ENCODE measurements at places on chromosomes 5 and 9. TPM values are rescaled to one million over a fixed set of nuclear protein-coding genes. Genes with fewer than 3 reads are reported as not detected.
A peak's percentile ranks its signal among the peaks of the same experiment; 100 is the strongest.

GRCh38 chr9:93699650-93700049 lies 123.3 kb downstream of the PHF2 start:
- H3K36me3 ChIP-seq = no peaks in the 10 kb centered on the region
- no peak overlapping the region for H3K27ac ChIP-seq
- DNase-seq = no peak
- no peak overlapping the region for H3K4me3 ChIP-seq

DNA sequence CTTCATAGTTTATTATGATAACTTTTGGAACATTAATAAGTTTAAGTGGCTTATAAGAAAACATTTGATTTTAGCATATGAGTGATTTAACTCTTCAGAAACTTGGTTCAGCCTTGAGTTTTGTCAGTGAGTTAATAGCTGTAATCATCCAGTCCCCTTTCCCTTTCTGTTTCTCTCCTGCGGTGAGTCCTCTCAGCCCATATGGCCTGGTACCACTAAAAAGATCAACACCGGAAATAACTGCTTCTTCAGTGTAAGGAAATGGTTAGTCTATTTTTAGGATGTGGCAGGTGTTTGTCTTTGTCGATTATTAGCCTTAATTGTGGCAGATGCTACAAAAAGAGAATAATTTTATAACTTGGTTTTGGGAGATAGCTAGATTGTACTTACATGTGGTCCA lies 120.2 kb upstream of the GRHPR start:
- no peaks in the 10 kb centered on the region for H3K27me3 ChIP-seq
- no peak for DNase-seq
- H3K27ac ChIP-seq = no peak overlapping the region
- H3K36me3 ChIP-seq = peaks cover 1% of the 10 kb centered on the region

- H3K27ac ChIP-seq = no peak overlapping the region
- H3K27me3 ChIP-seq = peaks cover 24% of the 10 kb centered on the region
- no peak overlapping the region for H3K4me3 ChIP-seq
These were observed 27.2 kb downstream of the GGTA1 start for GRCh38 chr9:121472446-121472845.

The PCDHB10 gene
- total RNA-seq = 0.77 TPM

The PLCXD3 gene
- 1.3 TPM for total RNA-seq

DNA sequence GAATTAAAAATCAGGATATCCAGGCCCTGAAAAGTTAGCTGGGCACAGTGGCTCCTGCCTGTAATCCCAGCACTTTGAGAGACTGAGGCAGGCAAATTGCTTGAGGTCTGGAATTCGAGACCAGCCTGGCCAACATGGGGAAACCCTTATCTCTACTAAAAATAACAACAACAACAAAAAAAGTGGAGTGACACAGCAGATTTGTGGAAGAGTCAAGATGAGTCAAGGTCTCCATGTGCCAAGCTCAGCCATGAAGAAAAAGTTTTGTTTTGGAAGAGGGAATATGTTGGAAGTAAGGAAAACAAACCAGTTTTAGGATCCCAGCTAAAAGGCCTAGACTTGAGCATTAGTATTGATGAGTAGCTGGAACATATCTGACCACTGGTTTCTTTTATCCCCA lies 14.7 kb downstream of the LRRC70 start:
- H3K4me3 ChIP-seq = no peak overlapping the region
- peak overlapping the region; percentile 13 for H3K27ac ChIP-seq
- DNase-seq = peak; percentile 20
- no peaks in the 10 kb centered on the region for H3K27me3 ChIP-seq
- no peaks in the 10 kb centered on the region for H3K4me1 ChIP-seq

The SPARC gene
- 408 TPM for total RNA-seq

GRCh38 chr5:61840361-61840760 lies 465.6 kb upstream of the KIF2A start:
- DNase-seq = no peak
- no peaks in the 10 kb centered on the region for H3K4me1 ChIP-seq
- H3K4me3 ChIP-seq = no peak overlapping the region
- no peaks in the 10 kb centered on the region for H3K36me3 ChIP-seq
- no peaks in the 10 kb centered on the region for H3K27me3 ChIP-seq

- no peak overlapping the region for H3K27ac ChIP-seq
- H3K4me3 ChIP-seq = no peak overlapping the region
- no peaks in the 10 kb centered on the region for H3K4me1 ChIP-seq
- H3K27me3 ChIP-seq = no peaks in the 10 kb centered on the region
- no peak for DNase-seq
- no peaks in the 10 kb centered on the region for H3K36me3 ChIP-seq
These were observed 160.7 kb downstream of the TMEM38B start for GRCh38 chr9:105854783-105855724.

GRCh38 chr5:179858241-179858585 lies 404 bp downstream of the MRNIP start:
- peak overlapping the region; percentile 93 for H3K4me3 ChIP-seq
- DNase-seq = no peak
- H3K27ac ChIP-seq = no peak overlapping the region
- no peaks in the 10 kb centered on the region for H3K4me1 ChIP-seq
- no peaks in the 10 kb centered on the region for H3K27me3 ChIP-seq

The ACTBL2 gene
- under 0.01 TPM for total RNA-seq

The FOXD1 gene
- total RNA-seq = 0.77 TPM

The TRAF1 gene
- total RNA-seq = 2.6 TPM

The FOXD4L4 gene
- total RNA-seq = 0.26 TPM

- no peak overlapping the region for H3K4me3 ChIP-seq
- peaks cover 3% of the 10 kb centered on the region for H3K4me1 ChIP-seq
- no peak overlapping the region for H3K27ac ChIP-seq
- no peaks in the 10 kb centered on the region for H3K27me3 ChIP-seq
- DNase-seq = no peak
These were observed 6.2 kb downstream of the KCNV2 start for GRCh38 chr9:2723376-2724065.

- H3K36me3 ChIP-seq = no peaks in the 10 kb centered on the region
- H3K4me1 ChIP-seq = no peaks in the 10 kb centered on the region
- no peak for DNase-seq
- H3K27ac ChIP-seq = no peak overlapping the region
- H3K27me3 ChIP-seq = no peaks in the 10 kb centered on the region
These were observed 294.0 kb downstream of the SEC61B start for GRCh38 chr9:99515895-99516656.

DNA sequence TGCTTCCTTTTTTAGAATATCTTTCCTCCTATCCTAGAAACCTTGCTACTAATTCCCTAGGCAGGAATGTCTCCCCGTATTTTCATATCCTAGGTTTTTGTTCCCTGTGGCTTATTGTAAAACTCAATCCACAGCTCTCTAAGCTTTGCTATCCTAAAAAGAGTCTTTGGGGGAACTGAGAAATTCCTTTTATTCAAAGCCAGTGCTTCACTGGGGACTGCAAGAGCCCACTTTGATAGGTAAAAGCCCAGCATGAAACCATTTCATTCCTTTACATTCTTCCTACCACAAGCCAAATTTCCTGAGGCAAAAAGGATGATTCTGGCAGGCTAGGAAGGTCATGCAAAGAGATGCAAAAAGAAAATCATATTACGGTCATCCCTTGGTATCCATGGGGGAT lies 5.8 kb upstream of the HACD4 start:
- DNase-seq = no peak
- no peak overlapping the region for H3K27ac ChIP-seq
- no peaks in the 10 kb centered on the region for H3K36me3 ChIP-seq

- H3K27me3 ChIP-seq = no peaks in the 10 kb centered on the region
- no peak for DNase-seq
- H3K4me1 ChIP-seq = peaks cover 6% of the 10 kb centered on the region
- H3K36me3 ChIP-seq = no peaks in the 10 kb centered on the region
- H3K27ac ChIP-seq = no peak overlapping the region
These were observed 4.4 kb upstream of the SLC25A51 start for GRCh38 chr9:37908283-37908682.

DNA sequence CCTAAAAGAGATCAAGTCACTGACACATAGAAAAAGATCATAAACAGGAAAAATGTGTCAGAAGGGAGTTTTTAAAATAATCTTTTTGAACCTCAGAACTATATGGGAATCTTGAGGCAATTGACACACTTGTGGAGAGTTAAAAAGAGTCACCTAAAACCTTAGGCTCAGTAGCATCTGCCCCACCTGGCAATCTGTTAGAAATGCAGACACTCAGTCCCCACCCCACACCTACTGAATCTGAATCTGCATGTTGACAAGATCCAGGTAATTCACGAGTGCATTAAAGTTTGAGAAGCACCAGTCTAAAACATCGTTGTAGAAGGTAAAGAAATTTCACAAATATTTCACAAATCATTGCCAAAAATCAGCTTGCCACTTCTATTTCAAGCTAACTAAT lies 388.3 kb downstream of the NR2F1-AS1 start:
- no peak overlapping the region for H3K27ac ChIP-seq
- no peaks in the 10 kb centered on the region for H3K27me3 ChIP-seq
- no peak for DNase-seq
- H3K4me1 ChIP-seq = peaks cover 23% of the 10 kb centered on the region
- no peak overlapping the region for H3K4me3 ChIP-seq
- H3K36me3 ChIP-seq = no peaks in the 10 kb centered on the region

- peak; percentile 77 for DNase-seq
- no peak overlapping the region for H3K27ac ChIP-seq
- H3K4me1 ChIP-seq = no peaks in the 10 kb centered on the region
- no peaks in the 10 kb centered on the region for H3K36me3 ChIP-seq
These were observed 1037.3 kb upstream of the ACO1 start for GRCh38 chr9:31347082-31347617.

DNA sequence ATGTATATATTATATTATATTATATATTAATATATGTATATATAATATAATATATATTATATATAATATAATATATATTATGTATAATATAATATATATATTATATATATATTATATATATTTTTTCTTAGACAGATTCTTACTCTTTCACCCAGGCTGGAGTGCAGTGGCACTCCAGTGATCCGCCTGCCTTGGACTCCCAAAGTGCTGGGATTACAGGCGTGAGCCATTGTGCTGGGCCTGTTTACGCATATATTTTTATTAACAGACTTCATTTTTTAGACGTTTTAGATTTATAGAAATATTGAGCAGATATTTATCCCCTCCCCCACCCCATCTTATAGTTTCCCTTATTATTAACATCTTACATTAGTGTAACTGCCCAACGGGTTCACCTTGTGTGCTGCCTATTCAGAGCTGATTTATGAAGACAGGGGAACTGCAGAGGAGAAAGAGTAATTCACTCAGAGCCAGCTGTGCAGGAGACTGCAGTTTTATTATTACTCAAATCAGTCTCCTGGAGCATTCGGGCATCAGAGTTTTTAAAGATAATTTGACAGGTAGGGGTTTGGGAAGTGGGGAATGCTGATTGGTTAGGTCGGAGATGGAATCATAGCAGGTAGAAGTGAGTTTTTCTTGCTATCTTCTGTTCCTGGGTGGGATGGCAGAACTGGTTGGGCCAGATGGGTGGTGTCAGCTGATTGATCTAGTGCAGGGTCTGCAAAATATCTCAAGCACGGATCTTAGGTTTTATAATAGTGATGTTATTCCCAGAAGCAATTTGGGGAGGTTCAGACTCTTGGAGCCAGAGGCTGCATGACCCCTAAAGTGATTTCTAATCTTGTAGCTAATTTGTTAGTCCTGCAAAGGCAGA lies 93.4 kb downstream of the UNC13B start:
- H3K27ac ChIP-seq = no peak overlapping the region
- no peaks in the 10 kb centered on the region for H3K36me3 ChIP-seq
- no peaks in the 10 kb centered on the region for H3K4me1 ChIP-seq
- DNase-seq = no peak

DNA sequence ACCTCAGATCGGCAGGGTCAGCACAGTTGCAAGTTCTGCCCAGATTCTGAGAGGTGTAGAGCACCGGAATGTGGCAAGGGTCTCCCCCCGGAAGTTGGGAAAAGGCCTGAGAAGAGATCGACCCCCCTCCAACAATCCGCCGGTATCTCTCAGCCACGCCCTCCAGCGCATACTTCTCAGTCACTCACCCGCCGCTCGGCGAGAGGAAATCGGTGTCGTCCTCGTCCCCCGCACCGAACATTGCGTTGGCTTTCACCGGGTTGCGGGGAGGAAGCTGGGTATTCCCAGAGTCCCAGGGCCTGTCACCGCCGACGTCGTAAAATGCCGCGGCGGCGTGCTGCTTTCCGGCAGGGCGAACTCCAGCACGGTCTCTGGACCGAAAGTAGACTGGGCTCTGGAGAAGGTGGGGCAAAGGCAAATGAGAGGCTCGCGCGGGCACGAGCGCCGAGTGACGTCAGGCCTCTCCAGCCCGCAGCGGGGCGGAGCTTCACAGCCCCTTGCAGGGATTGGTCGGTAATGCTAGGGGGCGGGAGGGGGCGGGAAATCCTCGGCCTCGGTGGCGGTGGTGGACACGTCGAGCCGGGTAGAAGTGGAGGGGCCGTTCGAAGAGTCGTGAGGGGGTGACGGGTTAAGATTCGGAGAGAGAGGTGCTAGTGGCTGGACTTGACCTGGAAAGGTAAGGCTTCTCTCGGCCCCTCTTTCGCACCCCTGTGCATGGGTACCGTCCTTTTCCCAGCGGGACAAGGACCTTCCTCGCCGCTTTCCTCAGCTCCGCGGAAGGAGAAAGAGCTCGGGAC lies at the start of the genes FKBP15 and SLC31A1:
TSS of gene FKBP15 (minus strand) at position 275 of the 797 bp plus-strand sequence. CDS start at position 241, 34 bp downstream.
TSS of gene SLC31A1 (plus strand) at position 542 of the 797 bp plus-strand sequence. CDS start 34,605 bp downstream, outside the sequence.
- DNase-seq = peak; percentile 98
- peak within 1 kb of the TSS; percentile 89 for H3K27ac ChIP-seq
- H3K36me3 ChIP-seq = no peaks in the 10 kb centered on the region
- H3K27me3 ChIP-seq = no peaks in the 10 kb centered on the region

- peak overlapping the region; percentile 95 for H3K27ac ChIP-seq
- H3K4me1 ChIP-seq = peaks cover 3% of the 10 kb centered on the region
- DNase-seq = no peak
- H3K27me3 ChIP-seq = no peaks in the 10 kb centered on the region
These were observed 324 bp upstream of the RGMB start for GRCh38 chr5:98773214-98773463.

GRCh38 chr9:15306068-15306756 lies 804 bp downstream of the TTC39B start:
- H3K27me3 ChIP-seq = no peaks in the 10 kb centered on the region
- H3K4me3 ChIP-seq = peak overlapping the region; percentile 90

DNA sequence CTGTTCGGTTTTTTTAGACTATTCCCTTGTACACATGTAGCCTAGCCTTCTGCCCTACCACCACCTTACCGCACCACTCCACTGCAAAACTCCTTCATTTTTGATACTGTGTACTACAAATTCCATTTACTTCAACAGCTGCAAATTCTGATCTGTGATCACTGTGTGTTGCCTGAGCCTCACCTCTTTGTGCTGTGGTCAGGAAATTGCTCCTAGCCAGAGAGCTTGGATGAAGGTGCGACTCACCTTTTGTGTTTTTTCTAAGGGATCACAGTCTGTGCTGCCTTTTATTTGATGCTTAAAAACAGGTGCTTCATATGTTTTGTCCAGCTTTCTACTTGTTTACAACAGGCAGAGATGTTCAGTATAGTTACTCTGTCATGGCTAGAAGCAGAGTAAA lies 31.5 kb downstream of the CSNK1G3 start:
- H3K4me3 ChIP-seq = no peak overlapping the region
- peak; percentile 3 for DNase-seq
- H3K27ac ChIP-seq = no peak overlapping the region

DNA sequence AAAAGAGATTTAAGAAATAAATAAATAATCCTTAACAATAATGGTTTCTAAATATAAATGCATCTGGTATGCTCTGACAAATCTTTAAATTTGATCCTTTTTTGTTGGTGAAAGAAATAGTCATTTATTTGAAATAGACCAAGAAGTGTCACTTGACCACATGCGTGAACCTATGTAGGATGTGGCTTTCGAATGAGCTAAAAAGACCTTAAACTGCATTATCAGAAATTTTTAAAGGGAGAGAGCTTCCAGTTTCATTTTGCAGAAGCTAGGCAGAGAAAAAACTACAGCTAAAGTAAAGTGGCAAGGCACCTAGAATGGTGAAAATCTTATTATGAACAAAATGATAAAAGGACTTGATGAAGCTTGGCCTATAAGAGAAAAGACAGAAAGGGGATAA lies 309.2 kb upstream of the EFNA5 start:
- no peak overlapping the region for H3K4me3 ChIP-seq
- no peak overlapping the region for H3K27ac ChIP-seq
- no peaks in the 10 kb centered on the region for H3K36me3 ChIP-seq

Data from fibroblast of lung (primary cell).